Hematopoietic multipotent progenitor cell treated with erythropoietin and hydrocortisone succinate and interleukin-3 and kit ligand, for 15 days (in vitro differentiated cells): ENCODE measurements at places on chromosomes 11 and 22.

DNA sequence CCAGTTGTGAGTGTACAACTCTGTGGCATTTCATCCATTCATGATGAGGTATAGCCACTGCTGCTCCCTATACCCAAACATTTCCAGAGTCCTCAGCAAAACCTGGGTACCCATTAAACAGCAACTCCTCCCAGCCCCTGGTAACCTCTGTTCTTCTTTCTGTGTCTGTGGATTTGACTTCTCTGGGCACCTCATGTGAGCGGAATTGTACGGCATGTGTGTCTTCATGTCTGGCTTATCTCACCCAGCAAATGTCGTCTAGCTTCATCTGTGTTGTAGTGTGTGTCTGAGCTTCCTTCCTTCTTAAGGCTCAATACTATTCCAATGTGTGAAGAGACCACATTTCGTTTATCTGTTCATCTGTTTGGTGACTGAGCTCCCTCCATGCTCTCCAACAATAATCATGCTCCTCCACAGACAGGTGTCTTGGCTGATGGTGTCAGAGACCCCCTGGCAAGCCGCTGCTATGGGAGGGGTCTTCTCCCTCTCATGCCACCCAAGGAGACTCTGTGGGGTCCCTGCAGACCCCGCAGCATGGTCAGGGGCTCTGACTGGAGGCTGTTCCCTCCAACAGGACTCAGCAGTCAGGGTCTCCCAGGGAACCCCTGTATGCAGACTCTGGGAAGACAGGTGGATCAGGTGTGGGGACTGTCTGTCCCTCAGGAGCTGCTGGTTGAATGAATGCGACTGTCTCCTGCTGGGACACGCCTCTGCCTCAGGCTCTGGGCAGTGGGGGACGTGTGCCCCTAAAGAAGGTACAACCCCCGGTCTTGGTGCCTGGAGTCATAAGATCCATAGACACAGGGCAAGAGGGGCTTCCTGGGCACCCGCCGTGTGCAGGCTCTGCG, 52.7 kb downstream of the SMIM38 start:
- DNase-seq: no peak

GRCh38 chr22:21946262-21946925, 6.3 kb downstream of the PPM1F start:
- DNase-seq: no peak

- DNase-seq: no peak
Measured at GRCh38 chr11:122246874-122247273, 130.9 kb upstream of the BLID start.

- no peak for DNase-seq
Measured at GRCh38 chr11:70647188-70648166, 249.1 kb downstream of the CTTN start.
